ENCODE measurements at places on chromosomes 13 and 19.

DNA sequence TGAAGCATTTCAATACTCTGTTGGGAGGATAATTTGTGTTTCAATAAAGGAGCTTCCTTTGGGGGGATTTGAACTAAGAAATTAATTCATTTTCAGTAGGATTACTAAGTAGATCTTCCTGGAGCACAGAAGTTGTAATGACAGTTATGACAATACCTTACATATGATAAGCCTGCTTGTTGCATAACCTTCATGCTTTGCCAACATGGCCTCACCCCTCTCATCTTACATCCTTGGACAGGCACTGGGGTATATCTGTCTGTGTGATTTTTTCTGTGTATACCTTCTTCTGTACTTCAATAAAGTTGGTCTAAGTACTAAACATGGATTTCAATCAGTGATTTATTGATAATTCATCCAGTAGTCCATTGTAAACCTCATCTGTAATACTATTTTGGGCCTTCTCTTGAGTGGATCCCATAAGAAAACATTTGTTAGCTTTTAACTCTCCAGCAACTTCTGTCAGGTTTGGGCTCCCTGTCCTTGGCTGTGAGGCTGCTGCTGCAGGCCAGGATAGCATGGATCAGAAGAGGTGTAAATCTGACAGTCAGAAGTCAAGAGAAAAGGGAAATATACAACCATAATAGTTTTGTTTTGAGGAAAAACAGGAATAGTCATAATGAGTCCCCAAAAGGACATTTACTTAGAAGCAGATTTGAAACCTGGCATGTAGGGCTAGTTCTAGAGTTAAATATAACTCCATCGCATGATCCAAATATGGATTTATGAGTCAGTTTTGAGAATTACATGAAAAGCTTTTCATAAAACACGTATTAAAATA is 422.2 kb downstream of the KLF5 start:
- DNase-seq, result no peak

- DNase-seq, result no peak
Observed at GRCh38 chr19:51083783-51084182, 1.1 kb upstream of the KLK14 start.

- DNase-seq, result peak; percentile 84
Observed at GRCh38 chr19:1248139-1248785, at the start of gene MIDN. TSS of gene MIDN (plus strand) at chr19:1248583. CDS start at chr19:1250297, 1,714 bp downstream.

GRCh38 chr13:81487151-81487550 is 1146.2 kb upstream of the SPRY2 start:
- DNase-seq, result peak; percentile 17

DNA sequence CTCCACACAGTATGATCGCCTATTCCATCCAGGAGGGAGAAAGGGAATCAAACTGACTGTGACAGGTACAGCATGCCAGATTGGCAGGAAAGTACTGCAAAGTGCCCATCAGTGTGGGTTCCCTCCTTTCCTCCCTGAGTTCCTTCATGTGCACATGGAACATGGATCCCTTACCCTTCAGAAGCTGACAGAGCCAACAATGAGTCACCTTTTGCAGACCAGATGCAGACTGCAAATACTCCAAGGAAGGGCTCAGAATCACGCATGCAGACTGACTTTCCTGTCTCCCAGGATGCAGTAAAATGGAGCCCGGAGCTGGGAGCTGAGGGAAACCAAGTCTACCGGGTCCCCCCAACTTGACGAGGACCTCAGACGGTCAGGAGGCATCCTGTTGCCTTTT is 41.8 kb downstream of the SACS start:
- no peak for DNase-seq

DNA sequence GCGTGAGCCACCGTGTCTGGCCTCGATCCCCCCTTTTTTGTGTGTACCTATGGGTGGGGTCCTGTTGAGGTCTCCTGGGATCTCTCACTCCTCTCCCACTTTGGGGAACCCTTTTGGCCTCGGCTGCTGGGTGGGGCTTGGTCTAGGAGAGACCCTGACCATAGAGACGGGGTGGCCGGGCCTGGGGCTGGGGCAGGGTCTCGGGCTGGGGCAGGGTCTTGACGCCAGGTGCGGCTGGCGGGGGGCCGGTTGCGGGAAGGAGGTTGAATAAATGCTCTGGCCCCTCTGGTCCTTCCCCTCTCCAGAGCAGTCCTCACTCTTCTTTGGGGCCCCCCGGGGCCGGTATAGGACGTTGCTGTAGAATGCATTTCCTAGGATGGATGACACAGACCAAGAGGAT is 9.7 kb downstream of the TMIGD2 start:
- no peak for DNase-seq

DNA sequence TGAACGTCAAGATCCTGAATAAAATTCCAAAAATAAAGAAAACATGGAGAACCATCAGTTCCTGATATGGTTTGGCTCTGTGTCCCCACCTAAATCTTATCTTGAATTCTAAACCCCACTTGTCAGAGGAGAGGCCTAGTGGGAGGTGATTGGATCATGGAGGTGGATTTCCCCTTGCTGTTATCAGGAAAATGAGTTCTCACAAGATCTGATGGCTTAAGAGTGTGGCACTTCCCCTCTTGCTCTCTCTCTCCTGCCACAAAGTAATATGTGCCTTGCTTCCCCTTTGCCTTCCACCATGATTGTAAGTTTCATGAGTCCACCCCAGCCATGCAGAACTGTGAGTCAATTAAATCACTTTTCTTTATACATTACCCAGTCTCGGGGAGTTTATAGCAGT is 827.4 kb downstream of the GPC5 start:
- no peak for DNase-seq

GRCh38 chr19:19179548-19180441 is 9.7 kb upstream of the MEF2B start:
- no peak for DNase-seq

DNA sequence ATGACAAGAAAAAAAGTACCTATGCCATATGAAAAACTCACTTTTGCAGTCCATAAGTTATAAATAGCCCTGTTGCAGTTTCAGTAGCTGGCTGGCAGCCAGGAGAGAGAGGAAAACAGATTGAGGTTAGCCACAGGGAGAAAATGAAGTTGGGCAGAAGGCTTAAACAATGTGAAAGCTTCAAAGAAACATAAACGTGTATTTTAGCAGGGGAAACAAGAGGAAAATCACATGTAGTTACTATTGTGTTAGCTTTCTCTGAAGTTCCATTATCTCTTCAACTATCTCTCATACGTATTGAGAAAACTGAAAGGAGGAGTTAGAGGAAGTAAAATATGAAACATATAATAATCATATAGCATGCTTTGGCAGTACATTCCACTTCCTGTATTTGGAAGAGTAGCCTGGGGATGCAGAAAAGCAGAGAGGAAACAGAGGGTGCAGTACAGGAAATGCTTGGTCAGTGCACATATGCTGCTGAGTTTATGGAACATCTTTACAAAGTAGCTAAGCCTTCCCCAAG is 1551.1 kb downstream of the EFNB2 start:
- peak; percentile 4 for DNase-seq

- DNase-seq, result no peak
Observed at GRCh38 chr13:33554919-33555791, 262.8 kb upstream of the RFC3 start.

- peak; percentile 60 for DNase-seq
Observed at GRCh38 chr19:45403781-45404556, 900 bp downstream of the PPP1R13L start.

- peak; percentile 98 for DNase-seq
Observed at GRCh38 chr19:36136964-36137686, 2.7 kb upstream of the CAPNS1 start.

DNA sequence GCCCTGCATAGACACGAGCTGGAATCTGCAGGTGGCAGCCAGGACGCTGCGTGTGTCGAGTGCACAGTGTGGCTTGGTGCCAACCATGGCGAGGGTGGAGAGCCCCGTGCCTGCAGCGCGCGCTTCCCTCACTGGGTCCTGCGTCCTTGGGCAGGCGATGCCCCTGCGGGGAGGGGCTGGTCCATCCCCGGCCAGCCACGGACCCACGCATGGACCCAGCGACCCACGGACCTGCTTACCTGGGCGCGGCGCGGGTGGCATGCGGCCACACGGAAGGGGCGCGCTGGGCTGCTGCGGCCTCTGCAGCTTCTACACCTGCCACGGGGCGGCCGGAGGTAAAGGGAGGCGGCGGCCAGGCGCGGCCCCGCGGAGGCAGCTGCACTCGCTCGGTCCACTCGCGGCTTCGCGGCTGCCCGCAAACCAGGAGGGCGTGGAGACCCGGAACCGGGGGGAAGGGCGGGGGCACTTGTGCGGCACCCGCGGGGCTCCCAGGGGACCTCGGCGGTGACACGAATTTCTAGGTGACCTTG is 569 bp upstream of the MCF2L start:
- DNase-seq, result no peak

GRCh38 chr13:101942038-101942437 is 459.8 kb downstream of the FGF14 start:
- DNase-seq, result peak; percentile 43

GRCh38 chr19:1026783-1027649 is 608 bp downstream of the CNN2 start:
- peak; percentile 31 for DNase-seq

DNA sequence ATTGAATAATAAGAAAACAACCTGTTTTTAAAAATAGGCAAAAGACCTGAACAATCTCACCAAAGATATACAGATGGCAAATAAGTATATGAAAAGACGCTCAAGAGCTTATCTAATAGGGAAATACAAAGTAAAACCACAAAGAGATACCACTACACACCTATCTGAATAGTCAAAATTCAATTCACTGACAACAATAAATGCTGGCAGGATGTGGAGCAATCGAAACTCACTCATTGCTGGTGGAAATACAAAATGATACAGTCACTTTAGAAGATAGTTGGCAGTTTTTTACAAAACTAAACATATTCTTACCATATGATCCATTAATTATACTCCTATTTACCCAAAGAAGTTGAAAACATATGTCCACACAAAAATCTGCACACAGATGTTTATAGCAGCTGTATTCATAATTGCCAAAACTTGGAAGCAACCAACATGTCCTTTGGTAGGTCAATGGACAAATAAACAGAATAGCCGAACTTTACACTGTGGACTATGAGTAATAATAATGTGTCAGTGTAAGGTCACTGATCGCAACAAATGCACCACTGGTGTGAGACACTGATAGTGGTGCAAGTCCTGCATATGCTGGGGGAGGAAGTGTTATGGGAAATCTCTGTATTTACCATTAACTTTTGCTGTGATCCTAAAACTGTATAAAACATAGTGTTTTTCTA is 20.8 kb downstream of the ZC3H13 start:
- no peak for DNase-seq

GRCh38 chr19:35042954-35043604 is 1.6 kb downstream of the HPN start:
- DNase-seq, result no peak

GRCh38 chr13:33717775-33718174 is 100.2 kb upstream of the RFC3 start:
- no peak for DNase-seq

DNA sequence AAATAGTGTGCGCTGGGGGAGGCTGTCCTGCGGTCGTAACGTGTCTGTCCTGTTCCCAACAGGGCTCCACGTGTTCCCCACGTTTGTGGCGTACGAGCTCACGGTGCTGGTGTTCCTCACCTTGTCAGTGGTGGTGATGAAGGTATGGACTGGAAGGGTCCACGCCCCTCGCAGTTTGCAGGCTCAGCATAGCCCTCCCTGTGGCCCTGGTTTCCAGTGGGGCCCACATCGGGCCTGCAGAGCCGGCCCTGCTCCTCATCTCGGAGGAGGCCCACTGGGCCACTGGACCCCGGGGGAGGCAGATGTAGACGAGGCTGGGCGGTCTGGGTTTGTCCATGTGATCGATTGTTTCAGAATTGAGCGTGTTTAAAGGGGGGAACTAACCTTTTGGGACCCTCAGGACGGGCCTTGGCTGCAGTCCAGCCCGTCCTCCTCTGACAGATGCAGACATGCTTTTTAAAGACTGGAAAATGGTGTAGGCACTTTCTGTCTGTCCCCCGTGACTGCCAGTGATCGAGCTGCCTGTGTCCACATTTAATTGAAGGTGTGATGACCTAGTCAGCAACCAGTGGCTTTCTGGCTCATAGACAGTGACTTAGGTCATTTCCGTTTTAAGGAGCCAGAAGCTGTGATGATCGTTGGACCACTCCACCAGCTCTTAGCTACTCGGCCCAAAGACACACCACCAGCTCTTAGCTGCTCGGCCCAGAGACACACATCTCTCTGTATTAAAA is 37.1 kb upstream of the TFDP1 start:
- DNase-seq, result no peak

DNA sequence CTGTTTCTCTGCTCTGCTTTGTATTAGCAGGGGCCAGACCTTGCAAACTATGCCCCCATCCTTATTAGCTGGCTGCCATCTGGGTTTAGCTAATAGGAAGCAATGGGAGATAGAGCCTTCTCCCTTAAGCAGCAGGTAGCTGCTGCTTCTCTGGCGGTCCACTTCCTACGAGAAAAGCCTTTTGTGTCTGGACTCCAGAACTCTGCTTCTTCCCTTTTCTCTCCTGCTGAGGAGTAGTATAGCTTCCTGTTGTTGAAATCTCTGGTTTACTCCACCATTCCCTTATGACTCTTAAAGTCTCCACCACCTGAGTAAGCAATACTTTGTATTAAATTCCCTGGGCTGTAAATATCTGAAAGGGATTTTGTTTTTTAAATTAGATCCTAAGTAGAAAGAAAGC is 147.1 kb downstream of the DNAJC15 start:
- no peak for DNase-seq

GRCh38 chr13:86051134-86052103 is 252.2 kb upstream of the SLITRK6 start:
- peak; percentile 21 for DNase-seq

GRCh38 chr19:58385891-58386575 is 1.0 kb upstream of the RPS5 start:
- DNase-seq, result no peak

DNA sequence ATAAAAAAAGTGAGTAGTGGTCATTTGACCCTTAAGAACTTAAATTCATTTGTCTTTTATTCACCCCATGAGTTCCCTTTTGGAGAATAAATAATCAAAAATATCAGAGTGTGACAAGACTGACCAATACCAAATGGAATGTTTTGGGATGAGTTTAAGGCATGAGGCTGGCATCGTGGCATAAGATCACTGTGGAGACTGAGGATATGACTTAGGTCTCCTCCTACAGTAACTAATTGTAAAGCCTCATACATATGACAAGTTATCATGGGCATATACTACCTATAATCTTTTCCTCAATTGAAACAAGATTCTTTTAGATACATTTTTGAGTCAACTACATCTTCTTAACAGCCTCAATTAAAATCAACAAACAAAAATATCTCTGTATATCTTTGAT is 782.0 kb downstream of the SLITRK1 start:
- DNase-seq, result no peak

GRCh38 chr13:33207615-33207961 is 78.0 kb downstream of the STARD13 start:
- DNase-seq, result peak; percentile 80

- peak; percentile 91 for DNase-seq
Observed at GRCh38 chr19:42191855-42192254, 25.6 kb downstream of the DEDD2 start.

Measured in mammary epithelial cell (primary cell).